ENCODE measurements at places on chromosomes 5 and 9.

GRCh38 chr5:141611289-141611688 lies 7.5 kb downstream of the DIAPH1 start:
- no peak for DNase-seq

- peak; percentile 4 for DNase-seq
Measured at GRCh38 chr5:123450640-123451039, 27.4 kb upstream of the CEP120 start.

DNA sequence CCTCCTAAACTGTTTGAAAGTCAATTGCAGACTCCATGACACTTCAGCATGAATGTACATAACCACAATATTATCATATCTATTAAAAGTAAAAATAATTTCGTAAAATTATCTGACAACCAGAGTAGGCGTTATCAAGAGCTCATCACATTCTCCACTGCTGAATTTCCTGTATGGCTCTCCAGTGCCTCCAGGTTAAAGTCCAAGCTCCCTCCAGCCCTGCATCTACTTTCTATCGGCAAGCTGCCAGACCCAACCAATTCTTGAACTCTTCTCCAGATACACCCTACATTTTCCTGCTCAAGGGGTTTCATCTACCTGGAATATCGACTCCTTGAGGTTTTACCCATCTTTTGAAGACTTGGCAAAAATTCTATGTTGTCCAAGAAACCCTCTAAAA lies 74.5 kb upstream of the TBC1D2 start:
- DNase-seq = no peak

- DNase-seq = no peak
Measured at GRCh38 chr5:65128226-65128625, 353.5 kb downstream of the ADAMTS6 start.

DNA sequence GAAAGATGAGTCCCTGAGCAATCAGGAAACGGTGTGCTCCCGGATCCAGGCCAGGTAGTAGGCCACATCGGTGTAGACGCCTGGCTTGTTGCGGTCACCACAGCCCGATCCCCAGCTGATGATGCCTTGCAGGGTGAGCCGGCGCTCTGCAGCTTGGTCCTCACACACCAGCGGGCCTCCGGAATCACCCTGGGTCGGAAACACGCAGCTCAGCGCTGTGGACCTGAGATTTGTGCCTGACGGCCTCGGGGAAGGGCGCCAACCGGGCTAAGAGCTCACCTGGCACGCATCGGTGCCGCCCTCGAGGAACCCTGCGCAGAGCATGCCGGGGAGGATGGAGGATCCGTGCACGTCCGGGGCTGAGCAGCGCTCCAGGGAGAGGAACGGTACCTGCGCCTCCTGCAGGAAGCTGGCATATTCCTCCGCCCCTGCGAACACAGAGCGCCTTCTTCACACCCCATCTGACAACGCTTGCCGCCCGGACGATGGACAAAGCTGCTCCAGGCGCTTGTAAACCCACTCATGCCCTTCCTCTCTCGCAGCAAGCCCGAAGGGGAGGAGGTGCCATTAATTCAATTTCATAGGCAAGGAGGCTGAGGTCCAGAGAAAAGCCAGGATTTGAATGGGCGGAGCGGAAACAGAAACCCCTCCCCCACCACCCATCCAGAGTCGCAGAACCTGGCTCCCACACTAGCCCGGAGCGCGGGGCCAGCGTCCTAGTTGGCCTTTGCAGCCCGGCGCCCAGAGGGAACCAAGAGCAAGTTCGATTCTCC lies 2.0 kb upstream of the PFN3 start:
- DNase-seq = peak; percentile 86

- DNase-seq = no peak
Measured at GRCh38 chr9:123933440-123934212, 3.7 kb upstream of the DENND1A start.

GRCh38 chr5:96324708-96325107 lies 108.3 kb downstream of the PCSK1 start:
- no peak for DNase-seq

GRCh38 chr9:35537913-35538312 lies 48.0 kb downstream of the RUSC2 start:
- no peak for DNase-seq

GRCh38 chr5:103397739-103398581 lies 139.4 kb downstream of the MACIR start:
- DNase-seq = no peak

GRCh38 chr5:89338935-89339334 lies 456.0 kb upstream of the MEF2C start:
- no peak for DNase-seq

- DNase-seq = no peak
Measured at GRCh38 chr9:38372762-38373619, 19.5 kb upstream of the ALDH1B1 start.

- no peak for DNase-seq
Measured at GRCh38 chr9:26013199-26013598, 335.0 kb upstream of the TUSC1 start.

DNA sequence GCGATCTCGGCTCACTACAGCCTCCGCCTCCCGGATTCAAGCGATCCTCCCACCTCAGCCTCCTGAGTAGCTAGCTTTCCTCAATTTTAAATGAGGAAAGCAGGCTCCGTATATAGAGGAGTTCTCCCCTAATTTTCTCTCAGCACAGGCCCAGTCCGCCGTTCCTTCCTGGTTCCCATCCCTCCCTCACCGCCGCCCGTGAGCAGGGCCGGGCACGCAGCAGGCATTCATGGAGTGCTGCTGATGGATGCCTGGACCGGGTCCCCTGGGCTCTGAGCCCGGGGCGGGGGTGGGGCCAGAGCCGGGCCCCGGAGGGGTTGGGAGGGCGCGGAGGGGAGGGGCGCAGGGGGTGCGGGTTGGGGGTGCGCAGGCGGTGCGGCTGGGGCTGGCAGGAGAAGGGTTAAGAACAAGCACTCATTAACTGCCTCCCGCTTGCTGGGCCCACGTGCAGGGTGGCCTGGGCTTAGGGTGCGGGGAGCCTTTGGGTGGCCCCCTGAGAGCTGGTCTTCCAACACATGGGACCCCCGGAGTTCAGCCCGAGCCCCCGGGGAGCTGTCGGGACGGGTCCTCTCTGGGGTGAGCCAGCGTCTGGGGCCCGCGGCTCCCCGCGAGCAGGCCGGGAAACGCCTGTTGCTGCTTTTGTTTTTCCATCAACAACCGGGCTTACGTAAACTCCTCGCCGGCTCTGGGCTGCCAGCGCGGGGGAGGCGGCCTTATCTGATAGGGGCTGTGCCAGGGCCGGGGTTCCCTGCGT lies 33.7 kb downstream of the LHX2 start:
- DNase-seq = no peak

GRCh38 chr5:171957591-171958251 lies 48.7 kb downstream of the FBXW11 start:
- peak; percentile 31 for DNase-seq

DNA sequence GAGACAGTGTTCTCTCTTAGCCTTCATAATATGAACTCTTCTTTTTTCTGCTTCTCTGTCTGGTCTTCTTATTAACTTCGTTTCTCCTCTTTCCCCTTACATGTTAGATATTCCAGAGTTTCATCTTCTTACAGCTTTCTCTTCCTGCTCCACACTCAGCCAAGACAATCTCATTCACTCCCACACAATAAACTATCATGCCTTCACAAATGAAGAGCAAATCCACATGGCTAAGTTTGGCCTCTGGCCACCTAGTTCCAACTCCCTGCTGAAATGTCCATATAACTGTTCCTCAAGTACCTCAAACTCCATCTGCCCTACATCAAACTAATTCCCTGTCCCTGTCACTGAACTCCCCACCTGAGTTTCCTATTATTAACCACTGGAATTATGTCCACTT lies 18.4 kb downstream of the IL33 start:
- no peak for DNase-seq

- DNase-seq = no peak
Measured at GRCh38 chr9:19994296-19994695, 205.5 kb upstream of the SLC24A2 start.

- no peak for DNase-seq
Measured at GRCh38 chr5:160938532-160938931, 86.5 kb upstream of the ATP10B start.

GRCh38 chr9:85377731-85378289 lies 363.9 kb downstream of the AGTPBP1 start:
- DNase-seq = no peak

GRCh38 chr5:51691538-51692079 lies 308.4 kb downstream of the ISL1 start:
- DNase-seq = no peak

DNA sequence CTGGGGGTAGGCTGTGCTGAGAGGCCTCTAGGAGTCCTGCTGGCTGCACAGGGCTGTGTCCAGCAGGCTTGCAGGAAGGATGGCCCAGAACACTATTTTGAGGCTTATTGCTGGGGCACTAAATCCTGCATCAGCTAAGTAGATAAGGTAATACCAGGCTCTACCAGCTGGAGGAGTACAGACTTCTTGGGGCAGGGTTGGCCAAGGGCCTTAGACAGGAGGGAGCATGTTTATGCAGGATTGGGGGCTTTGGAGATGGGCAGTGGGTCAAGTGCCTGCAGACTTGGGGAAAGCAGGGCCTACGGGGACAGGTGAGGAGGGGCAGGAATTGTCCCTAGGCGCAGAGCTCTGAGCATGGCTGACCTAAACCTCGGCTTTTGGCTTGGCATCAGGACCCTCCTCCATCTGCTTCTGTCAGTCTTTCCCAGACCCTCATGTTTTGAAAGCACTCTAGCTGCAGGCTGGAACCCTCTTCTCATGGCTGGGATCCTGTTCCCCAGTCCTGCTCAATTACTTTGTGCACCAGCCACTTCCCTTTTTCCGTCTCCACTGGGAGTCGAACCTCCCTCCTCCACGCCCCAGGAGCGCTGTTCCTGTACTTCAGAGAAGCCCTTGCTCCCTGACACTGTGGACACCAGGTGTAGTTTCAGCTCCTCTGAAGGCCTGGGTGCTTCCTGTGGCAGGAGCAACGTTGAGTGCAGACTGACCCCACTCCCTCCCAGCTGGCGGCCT lies 61.0 kb upstream of the SPTLC1 start:
- DNase-seq = no peak

DNA sequence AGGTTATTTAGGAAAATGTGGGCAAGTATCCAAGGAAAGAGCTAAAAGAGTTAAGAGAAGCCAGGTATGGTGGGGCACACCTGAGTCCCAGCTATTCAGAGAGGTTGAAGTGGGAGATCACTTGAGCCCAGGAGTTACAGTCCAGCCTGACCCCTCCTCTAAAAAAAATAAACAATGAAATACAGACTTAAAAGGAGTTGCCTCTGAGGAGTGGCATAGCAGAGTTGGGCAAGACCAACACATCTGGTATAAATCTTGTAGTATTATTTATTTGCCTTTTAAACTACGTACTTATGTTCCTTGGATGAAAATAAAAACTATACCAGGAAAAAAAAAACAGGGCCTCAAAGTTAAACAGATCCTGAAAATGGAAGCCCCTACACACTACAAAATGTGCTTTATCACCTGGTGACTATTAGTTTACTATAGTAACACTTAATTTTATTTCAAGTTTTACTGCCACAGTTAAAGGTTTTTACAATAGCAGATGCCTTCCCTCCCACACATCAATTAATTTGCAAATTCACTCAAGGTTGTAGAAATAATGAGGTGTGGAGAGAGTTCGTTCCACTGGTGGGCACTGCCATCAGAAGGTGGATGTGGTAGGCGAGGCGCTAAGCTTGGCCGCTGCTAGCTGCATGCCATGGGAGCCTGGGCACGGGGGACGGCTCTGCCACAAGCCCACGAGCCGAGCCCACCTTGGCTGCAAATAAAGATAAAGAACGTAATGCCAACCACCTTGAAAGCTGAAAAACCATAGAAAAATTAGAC lies 48.0 kb downstream of the MED27 start:
- DNase-seq = no peak

DNA sequence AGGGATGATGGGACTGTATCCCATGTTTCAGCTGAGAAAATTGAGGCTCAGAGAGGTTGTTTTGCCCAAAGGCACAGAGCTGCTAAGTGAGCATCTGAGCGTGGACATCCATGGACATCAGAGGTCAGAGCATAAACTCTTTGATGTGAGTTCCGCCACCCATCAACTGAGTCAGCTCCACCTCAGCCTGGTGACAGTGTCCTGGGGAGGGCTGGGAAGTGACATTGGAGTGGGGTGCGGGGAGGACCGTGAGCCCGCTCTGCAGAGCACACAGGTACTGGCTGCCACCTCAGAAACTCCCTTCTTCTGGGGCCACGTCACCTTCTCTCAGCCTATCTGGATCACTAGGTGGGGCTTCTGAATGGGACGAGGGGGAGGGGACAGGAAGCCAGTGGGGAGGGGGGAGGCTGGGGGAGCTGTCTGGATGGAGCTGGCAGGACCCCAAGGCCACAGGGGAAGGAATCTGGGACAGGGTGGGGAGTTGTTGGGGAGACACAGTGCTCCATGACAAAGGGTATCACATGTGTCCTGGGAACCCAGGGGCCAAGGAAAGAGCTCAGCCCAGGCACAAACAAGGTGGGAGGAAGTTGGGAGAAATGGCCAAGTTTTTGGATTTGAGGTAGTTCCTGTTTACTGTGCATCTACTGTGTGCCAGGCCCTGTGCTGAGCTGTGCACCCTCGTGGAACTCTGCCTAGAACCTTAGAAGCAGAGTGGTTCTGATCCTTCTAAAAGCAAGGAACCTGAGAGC lies 2.5 kb downstream of the LAMC3 start:
- DNase-seq = no peak

DNA sequence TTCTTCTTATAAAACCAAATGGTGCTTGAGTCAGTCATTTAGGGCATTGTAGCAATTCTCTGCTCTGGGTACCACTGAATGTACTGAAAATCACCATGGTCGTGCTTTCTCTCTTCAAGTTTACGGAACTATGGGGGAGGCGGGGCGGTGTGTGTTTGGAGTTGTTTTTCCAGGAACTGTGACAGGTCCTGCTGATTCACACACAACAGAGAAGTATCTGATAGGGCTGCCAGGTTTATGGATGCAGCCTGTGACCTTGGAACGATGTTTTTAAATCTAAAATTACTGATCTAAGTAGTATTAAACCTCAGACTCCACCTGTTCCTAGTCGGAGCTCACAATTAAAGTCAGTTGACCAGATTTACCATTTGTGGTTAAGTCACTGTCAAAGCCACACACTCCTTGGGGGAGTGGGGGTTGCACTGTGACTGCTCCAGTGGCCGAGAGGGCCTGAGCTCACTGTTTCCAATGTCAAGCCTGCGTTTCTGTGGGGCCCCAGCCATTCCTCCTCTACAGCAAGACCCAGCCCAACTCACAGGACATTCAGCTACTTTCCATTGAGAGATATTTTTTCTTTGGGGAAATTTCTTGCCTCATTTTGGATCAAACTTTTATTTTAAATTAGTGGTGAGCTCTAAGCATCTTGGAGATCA lies 44.4 kb downstream of the GADD45G start:
- no peak for DNase-seq

Data from CD4-positive, alpha-beta T cell treated with Interleukin-6 for 4 hours (primary cell).